Activated CD4-positive, CD25-positive, alpha-beta regulatory T cell treated with anti-CD3 and anti-CD28 coated beads, Interleukin-2, amount 50 U/mL, for 72 hours (primary cell): ENCODE measurements at places on chromosomes 1 and 21.

- DNase-seq = no peak
Observed at GRCh38 chr1:201024625-201024998, 1.1 kb upstream of the KIF21B start.

GRCh38 chr1:53902235-53903138 lies 8.5 kb downstream of the DIO1 start:
- DNase-seq = no peak

DNA sequence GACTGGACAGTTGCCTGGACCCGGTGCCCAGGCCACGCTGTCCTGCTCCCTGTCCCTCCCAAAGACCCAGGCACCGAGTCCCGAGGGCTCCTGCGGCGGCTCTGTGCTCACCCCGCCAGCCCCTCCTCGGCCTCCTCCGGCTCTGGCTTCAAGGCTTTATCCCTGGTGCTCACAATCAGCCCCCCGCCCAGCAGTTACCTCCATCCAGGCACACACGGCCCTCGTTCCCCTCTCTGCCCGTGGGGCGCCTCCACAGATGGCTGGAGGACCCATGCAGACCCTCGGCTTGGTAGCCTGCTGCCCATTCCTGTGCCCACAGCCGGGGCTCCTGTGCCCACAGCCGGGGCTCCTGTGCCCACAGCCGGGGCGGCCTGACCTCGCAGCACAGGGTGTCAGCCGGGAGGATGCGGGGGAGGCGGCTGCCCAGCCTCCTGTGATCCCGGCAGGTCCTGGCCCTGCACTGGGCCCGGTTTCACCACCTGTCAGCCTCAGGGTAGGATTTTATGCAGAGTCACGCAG lies 52.3 kb upstream of the COL18A1 start:
- DNase-seq = no peak

GRCh38 chr1:83990734-83991133 lies 8.2 kb downstream of the TTLL7 start:
- DNase-seq = no peak

DNA sequence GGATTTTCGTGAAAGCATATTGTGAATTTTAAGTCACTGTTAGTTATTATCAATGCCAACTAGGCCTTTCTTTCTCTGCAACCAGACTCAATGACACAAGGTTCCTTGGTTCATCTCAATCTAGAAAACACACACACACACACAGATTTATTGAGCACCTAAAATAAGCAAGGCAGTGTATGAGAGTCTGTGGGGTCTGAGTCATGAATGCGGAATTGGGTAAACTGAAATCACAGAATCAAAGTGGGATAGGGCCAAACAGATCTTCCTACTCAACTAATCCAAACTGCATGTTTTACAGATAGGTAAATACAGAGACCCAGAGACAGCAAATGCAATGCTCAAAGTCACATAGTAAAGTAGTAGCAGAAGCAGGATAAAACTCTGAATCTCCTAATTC lies 48.5 kb upstream of the NRDC start:
- no peak for DNase-seq

- no peak for DNase-seq
Observed at GRCh38 chr1:241730031-241730430, 78.0 kb downstream of the WDR64 start.

DNA sequence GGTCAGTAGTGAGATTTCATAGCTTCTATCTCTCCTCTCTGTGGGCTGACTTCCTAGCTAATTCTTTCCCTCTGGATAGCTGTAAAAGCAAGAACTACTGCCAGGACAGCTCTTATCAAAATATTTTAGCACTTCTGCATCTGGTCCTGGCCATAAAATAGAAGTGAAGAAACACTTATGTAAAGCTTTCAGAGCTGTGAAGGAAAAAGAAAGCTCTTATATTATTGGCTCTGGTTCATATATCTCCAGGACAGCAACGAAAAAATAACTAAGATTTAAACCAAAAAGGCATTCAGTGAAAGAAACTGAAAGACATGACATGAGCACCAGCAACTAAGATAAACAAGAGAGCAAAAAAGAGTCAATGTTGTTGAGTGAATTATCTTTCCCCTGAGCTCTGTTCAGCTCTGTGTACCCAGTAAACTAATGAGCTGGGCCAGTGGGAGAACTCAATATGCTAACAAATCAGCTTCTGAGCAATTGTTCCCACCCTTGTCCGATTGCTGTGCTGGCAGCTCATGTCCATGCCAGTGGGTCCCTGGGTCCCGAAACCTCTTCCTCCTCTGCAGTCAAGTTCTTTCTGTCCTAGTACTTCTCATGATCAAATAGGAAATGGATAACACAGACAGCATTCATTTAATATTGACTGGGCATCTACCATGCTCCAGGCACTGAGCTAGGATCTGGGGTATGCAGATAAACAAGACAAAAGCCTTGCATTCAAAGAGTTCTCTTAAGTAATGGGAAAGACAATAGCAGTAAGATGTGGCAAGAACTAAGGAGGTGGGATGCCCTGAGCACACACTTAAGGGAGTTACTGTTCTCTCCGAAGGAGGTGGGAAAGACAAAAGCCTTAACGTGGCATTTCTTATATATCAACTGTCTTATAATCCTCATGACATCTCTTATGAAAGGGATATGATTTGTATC lies 45.3 kb upstream of the MAN1A2 start:
- no peak for DNase-seq

DNA sequence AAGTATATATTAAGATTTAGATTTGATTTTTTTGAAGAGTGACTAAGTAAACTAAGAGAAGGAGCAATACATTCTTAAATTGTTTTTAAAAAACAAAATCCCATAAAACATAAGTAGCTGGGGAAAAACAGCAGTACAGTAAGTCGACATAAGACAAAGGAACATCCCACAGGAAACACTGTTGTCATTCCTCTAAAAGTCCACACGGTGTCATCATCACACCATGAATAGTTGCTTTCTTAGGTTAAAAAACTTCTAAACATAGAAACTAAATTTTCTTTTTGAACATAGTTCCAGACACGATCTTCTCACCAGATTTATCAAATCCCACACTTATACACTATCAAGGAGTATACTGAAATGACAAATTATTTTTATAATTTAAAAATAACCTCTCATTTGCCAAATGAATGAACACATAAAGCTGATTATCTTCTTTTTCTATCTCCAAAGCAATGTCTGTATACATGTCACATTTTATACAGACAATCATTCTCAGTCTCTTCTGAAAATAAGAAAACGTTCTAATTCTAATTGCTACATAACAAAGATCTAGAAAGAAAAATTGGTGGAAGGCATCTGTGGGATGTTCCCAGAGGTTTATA lies 15.8 kb downstream of the ODF2L start:
- no peak for DNase-seq

- DNase-seq = no peak
Observed at GRCh38 chr1:207028884-207029650, 3.5 kb downstream of the C1orf116 start.

DNA sequence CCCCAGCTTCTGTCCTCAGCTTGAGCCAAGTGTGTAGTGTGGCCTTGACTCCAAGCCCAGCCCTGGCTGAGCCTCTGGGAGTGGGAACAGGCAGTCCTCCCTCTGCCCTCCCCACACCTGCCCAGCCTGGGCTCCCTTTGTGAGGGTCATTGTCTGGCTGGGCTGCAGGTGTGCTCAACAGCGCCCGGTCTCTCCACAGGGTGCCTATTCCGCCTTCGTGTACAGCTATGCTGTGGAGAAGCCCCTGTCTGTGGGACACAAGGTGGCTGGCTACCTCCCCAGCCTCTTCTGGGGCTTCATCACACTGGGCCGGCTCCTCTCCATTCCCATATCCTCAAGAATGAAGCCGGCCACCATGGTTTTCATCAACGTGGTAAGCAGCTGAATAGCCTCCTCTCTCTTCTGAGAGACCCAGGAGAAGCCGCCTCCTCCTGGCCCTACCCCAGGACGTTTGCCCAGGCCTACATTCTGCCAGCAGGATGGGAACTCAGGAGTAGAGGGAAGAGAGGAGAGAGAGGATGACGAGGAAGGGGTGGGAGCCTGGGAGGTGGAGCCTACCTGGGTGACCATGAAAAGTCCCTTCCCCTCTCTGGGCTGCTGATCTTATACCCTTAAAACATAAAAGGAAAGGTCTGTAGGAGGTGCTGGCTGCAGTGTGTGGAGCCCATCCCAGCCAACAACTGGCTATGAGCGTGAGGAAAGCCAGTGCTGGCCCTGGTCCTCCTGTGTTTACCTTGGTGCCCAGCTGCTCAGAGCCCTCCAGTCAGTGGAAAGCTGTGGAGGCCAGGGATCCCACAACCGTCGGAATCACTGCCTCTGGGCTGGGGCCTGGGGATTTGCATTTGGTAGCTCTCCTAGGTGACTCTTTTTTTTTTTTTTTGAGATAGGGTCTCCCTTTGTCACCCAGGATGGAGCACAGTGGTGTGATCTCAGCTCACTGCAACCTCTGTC lies 45.7 kb downstream of the ELK4 start:
- no peak for DNase-seq

DNA sequence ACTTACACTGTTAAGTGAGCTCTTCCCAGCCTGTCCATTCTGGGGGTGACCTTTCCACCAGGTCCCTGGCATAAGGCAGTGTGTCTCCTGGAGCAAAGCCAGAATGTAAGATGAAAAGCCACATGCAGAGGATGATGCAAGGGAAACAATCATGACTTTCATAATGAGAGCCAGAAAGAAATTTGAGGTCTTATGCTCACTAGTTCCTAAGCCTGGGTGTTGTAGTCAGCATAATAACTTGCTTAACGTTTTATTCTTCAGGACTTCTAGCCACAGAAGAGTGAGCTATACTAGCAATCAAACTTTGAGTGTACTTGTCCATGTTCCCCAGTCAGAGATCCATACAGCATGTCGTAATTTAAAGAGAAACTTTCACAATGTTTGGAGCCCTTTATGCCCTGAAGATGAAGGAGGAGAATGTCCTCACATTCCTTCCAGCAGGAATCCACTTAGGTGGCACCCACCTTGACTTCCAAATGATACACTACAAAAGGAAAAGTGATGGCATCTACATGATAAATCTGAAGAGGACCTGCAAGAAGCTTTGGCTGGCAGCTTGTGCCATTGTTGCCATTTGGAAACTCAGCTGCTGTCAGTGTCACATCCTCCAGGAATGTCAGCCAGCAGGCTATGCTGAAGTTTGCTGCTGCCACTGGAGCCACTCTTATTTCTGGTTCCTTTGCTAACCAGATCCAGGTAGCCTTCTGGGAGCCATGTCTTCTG lies 60.5 kb upstream of the FOXD3 start:
- no peak for DNase-seq

GRCh38 chr1:231460614-231461013 lies 38.5 kb upstream of the EGLN1 start:
- no peak for DNase-seq

DNA sequence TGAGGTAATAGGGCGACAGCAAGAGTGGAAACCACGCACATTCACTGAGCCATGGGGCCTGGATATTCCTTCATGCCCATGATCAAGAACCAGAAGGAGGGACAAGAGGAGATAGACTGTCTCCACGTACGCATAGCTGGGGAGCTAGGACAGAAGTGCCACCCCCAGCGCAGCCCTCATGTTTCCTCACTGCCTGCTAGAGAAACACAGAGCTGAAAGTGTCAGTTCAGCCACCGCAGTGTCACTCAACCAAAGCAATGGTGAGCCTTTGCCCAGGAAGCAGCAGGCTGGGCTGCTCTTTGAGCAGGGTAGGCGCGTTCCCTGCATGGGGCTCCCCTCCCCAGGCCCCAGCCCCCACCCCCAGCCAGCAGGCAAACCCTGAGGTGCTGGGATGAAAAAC lies 68.5 kb downstream of the STUM start:
- no peak for DNase-seq

GRCh38 chr1:81512252-81513003 lies 288.3 kb upstream of the ADGRL2 start:
- DNase-seq = no peak

- DNase-seq = no peak
Observed at GRCh38 chr1:177340601-177341067, 169.9 kb downstream of the BRINP2 start.

- no peak for DNase-seq
Observed at GRCh38 chr1:56986397-56986796, 20.6 kb upstream of the C8B start.

DNA sequence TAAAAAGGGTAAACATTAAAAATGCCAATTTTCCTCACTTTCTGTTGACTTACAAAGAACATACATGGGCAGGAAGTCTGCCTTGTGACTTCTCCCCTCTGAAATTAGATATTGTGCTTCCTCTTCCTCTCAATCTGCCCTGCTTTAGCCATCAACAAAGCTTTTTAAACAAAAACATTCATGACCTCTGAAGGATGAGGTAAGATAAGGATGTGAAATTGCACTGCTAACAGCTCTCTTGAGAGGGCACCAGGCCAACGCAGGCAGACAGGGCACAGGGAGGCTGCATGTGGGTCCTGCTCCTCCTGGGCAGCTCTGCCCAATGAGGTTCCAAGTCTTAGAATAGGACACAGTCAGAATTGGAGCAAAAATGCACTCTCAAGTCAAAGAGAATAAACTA lies 62.1 kb downstream of the DEGS1 start:
- no peak for DNase-seq

DNA sequence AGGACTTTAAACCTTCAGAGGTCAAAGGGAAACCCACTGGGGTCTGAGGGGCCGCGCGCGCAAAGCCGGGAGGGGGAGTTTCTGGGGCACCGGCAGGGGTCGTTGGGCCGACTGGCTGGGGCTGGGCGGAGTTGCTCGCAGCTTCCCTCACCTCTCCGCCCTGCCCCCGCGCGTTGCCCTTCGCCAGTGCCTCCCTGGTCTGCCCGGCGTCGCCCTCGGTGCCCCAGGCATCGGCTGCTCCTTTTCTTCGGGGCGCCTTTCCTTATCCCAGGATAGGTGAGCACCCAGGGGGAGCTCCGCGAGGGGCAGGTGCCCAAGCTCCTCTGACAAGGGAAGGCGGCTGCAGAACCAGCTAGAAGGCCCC lies 390 bp upstream of the NGF start:
- no peak for DNase-seq

- no peak for DNase-seq
Observed at GRCh38 chr1:30283199-30283962, 440.0 kb downstream of the MATN1 start.

DNA sequence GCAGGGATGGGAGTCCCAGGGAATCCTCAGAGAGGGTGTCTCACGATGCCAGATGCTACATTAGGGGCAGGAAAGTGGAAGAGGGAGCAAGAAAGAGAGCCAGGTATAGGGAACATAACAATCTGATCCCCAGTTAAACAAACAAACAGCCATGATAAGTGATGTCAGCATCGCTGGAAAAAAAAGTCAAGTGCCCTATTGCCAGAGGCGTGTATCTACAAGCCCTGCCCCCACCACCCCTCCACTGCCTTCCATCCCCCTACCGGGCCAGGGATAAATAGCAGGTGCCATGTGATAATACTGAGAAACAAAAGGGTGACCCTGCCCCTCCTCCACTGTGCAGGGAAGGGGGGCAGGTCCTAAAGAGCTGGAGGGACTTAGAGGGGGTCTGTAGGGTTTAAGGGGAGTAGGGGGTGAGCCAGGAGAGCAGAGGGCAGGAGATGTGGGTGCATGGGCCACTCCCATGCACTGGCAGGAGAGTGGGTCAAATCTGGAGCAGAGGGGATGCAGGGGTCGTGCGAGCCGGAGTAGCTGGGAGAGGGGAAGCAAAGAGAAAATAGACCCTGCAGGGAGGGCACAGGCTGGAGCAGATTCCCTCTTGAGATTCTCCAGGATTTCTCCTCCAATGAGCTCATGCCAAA lies 3.4 kb downstream of the SLC26A9 start:
- no peak for DNase-seq
